Stimulated activated CD4-positive, alpha-beta T cell treated with anti-CD3 and anti-CD28 coated beads, Interleukin-4, amount 100 ng/mL, for 48 hours (primary cell): ENCODE measurements at places on chromosomes 16 and 17.

- no peak for DNase-seq
These were observed 31.2 kb upstream of the CD300E start for GRCh38 chr17:74654742-74655141.

- DNase-seq = no peak
These were observed 36.3 kb upstream of the BCAR1 start for GRCh38 chr16:75287708-75288107.

DNA sequence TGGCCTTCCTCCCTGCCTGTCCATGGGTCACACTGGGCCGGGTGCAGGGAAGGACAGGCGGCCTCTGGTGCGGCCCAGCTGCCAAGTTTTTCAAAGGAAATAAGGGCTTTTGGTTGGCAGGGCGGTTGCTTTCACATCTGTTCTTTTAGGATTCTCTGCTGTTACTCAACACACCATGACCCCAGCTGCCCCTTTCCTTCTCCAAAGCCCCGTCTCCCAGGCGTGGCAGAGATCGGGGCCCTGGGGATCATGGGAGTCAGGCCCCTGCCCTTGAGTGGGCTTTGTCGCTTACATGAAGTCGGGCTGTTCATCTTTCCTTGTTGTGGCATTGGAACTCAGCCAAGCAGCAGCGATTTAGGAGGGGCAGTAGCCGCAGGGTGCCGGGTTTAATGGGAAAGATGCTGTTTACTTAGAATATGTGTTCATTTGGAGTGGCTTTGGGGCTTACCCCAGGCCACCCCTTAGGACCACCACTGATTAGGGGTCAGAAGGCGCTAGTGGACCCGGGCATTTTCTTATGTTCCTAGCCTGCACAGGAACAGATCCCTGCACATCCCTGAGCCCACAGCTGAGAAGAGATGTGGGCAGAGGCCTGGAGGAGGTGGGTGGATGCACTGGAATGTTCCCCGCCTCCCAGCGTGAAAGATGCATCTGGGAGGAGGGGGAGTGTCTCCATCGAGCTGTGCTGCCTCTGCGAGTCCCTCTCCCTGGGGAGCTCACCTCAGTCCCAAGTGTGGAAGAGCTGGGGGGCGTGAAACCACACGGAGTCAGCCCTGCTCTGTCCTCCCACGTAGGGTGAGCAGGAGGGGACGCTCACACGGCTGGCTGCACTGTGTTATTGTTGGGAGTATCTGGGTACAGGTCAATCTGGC is 6.8 kb upstream of the ADCY7 start:
- DNase-seq = no peak

- no peak for DNase-seq
These were observed 2.9 kb upstream of the KRT16 start for GRCh38 chr17:41615454-41615853.

DNA sequence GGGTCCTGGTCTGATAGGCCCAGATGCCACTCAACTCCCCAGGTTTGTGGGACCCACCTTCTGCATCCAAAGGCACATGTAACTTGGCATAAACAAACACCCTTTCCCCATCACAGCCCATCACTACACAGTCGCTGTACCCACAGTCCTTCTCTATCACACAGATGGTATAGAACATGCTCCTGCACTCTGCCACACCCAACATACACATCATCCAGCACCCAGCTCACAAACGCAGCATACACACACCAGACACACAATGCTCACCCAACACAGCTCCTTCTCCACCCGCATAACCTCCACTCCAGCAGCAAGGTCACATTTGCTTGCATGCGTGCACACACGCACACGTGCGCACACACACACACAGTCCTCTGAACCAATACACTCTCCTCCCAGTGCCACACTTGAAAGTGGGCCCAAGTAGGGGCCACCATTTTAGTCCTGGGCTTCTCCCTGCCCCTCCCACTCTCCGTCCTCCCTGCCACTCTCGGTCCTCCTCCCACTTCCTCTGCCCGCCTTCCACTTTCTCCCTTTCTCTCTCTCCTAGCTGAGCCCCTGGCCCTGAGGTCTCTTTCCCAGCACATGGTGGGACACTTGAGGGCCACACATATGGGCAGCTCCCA is 8.5 kb upstream of the TMEM92 start:
- no peak for DNase-seq
